ENCODE measurements at places on chromosomes 1 and 21.

GRCh38 chr1:56380531-56380930 lies 198.8 kb downstream of the PLPP3 start:
- no peak for DNase-seq

GRCh38 chr1:159924025-159924790 lies 1.1 kb downstream of the TAGLN2 start:
- DNase-seq: no peak

- no peak for DNase-seq
Measured at GRCh38 chr1:44559913-44560312, 114.4 kb downstream of the TMEM53 start.

- no peak for DNase-seq
Measured at GRCh38 chr1:89757532-89757931, 63.3 kb upstream of the LRRC8D start.

DNA sequence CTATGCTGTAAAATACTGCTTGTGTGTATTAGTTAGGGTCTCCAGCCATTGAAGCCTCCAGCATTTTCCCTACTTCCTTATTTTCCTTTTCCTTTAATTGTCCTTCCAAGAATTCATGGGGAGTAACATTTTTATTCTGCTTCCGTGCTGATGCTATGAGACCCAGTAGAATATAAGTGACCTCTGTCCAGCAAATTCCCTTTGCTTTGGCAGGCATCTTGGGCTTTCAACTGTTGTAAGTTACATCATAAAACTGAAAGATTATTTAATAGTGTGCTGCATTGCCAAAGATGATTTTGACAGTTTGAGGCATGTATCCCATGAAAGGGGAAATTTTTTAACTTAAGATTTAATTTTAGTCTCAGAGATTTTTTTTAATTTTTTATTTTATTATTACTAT lies 48.1 kb upstream of the B3GALT2 start:
- DNase-seq: no peak

DNA sequence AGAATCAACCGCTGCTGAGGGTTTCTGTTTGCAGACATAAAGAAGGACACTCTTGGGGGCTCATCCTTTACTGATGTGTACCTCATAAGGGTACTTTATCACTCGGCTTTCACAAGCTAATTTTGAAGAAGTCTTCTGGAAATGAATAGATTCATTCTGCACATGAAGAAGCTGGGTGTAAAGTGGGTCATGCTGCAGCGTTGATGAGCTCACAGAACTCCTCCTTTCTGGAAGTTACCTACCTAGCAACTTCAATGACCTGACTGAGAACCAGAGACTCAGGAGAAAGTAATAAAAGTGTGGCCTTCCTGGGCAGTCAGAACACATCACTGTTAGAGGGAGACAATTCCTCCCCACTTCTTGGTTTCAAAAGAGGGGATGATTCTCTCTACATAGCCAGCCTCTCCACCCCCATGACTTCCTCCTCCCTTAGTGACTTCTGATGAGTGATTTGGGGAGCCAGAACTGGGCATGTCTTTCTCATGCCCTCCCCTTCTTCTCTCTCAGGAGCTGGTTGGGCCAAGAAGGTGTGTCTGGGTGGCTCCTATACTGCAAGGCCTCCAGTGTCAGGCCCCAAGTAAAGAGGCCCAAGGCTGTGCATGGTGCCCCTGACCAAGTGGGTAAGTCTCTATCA lies 27.0 kb downstream of the PCNX2 start:
- no peak for DNase-seq

DNA sequence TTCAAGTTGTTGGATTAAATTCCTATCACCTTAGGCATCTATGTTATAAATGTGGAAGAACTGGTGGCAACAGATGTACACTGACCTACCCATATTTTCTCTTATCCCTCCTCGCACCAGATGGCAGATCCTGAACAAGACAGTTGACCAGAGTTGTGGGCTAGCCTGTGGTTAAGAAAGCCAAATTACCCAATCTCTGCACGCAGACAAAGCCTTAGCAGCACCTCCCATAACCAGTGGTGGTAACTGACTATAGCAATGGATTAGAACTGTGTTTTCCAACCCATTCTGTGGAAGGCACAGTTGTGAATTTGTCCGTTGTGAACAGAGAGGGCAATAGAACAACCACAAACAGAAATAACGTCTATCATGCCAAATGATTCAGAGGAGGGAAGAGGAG lies 20.6 kb downstream of the ABCB10 start:
- no peak for DNase-seq

DNA sequence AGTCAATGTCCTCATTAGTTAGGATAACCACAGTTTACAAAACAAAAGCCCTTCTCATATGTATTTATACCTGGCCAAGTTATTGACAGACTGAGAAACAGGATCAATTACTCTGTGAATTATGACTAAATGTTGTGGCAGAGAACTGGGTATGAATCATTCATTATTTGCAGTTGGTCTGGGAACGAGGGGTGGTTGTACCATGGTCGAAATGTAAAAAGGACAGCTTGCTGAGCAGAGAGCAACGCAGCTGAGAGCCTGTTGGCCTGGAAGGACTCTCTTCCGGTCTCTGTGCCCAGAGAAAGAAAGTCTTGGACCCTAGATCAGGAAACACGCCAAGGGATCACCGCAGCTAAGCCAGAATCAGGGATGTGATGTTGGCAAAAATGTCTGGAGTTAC lies 169.6 kb downstream of the DISC1 start:
- DNase-seq: no peak

All from NCI-H1105 (cell line).